Ovary (tissue), 10 donors: ENCODE measurements at places on chromosomes 16 and 17. TPM values are rescaled to one million over a fixed set of nuclear protein-coding genes. Genes with fewer than 3 reads are reported as not detected.

- no peaks in the 10 kb centered on the region for H3K4me1 ChIP-seq
- H3K27me3 ChIP-seq: no peaks in the 10 kb centered on the region
- no peak for DNase-seq
- no peak overlapping the region for H3K4me3 ChIP-seq
- H3K36me3 ChIP-seq: no peaks in the 10 kb centered on the region
- no peak overlapping the region for H3K27ac ChIP-seq
Measured at GRCh38 chr16:24114876-24115275, 141.3 kb upstream of the CACNG3 start.

DNA sequence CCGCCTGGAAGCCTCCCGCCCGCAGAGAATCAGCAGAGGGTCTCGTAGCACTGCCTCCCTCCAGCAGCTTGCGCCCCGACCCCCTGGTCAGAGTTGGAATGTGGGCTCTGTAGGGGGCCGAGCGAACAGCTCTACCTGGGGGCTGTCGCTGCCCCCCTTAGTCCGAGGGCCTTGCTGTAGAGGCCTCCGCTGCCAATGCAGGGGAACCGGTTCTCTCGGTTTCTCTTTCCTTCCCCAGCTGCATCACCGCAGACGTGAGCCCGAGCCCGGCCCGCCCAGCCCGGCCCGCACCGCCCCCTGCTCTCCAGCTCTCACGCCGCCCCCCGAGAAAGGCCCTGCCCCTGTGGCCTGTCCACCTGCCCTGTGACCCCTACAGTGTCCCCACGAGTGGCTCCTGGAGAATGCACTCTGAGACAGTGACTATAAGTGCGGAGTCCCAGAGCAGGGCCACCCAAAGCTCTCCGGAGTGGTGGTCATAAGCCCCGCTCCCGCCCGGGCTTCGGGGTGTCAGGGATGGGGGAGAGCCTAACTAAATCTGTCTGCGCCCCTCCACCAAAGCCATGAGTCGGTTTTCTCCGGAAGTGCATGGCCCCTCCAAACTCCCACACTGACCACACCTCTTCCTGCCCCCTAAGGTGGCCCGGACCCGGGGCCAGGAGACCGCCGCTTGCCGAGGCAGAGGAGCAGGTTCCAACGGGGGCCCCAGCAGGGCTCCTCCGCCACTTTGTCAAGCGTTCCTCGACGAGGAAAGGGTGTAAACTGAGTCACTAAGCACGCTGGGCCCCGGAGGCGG, 1.7 kb downstream of the ARHGAP27 start:
- H3K27me3 ChIP-seq: no peaks in the 10 kb centered on the region
- no peak overlapping the region for H3K27ac ChIP-seq
- H3K36me3 ChIP-seq: no peaks in the 10 kb centered on the region
- H3K4me3 ChIP-seq: peak overlapping the region; percentile 34
- DNase-seq: no peak

- no peaks in the 10 kb centered on the region for H3K36me3 ChIP-seq
- H3K27me3 ChIP-seq: no peaks in the 10 kb centered on the region
- H3K27ac ChIP-seq: no peak overlapping the region
- no peaks in the 10 kb centered on the region for H3K4me1 ChIP-seq
Measured at GRCh38 chr16:86959091-86959651, 358.0 kb downstream of the C16orf95 start.

- H3K27me3 ChIP-seq: no peaks in the 10 kb centered on the region
- no peaks in the 10 kb centered on the region for H3K4me1 ChIP-seq
- H3K27ac ChIP-seq: no peak overlapping the region
- H3K36me3 ChIP-seq: no peaks in the 10 kb centered on the region
- H3K4me3 ChIP-seq: no peak overlapping the region
Measured at GRCh38 chr17:16912021-16912962, 59.6 kb downstream of the TNFRSF13B start.

GRCh38 chr17:42783062-42783790, 2.8 kb downstream of the WNK4 start:
- H3K4me3 ChIP-seq: no peak overlapping the region
- H3K27ac ChIP-seq: no peak overlapping the region

GRCh38 chr16:73025856-73026210, 22.1 kb downstream of the ZFHX3 start:
- no peak for DNase-seq
- no peaks in the 10 kb centered on the region for H3K27me3 ChIP-seq
- no peak overlapping the region for H3K27ac ChIP-seq

DNA sequence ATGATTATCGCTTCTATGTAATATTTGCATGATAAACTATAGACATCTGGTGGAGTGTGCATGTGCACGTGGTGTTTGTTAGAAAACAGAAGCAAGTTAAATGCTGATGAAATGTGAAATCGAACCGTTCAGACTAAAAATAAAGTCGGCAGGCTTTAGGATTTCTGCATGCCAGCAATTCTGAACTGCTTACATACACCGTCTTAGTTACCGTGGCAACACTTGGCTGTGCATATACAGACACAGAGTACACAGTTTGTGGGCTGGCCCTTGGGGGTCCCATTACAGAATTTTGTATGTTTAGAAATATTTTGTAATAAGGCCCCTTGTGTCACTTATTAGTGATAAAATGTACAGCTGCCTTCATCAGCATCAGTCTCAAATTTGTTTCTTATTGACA, 605.5 kb downstream of the RBFOX1 start:
- no peaks in the 10 kb centered on the region for H3K4me1 ChIP-seq
- no peaks in the 10 kb centered on the region for H3K27me3 ChIP-seq
- H3K36me3 ChIP-seq: no peaks in the 10 kb centered on the region
- no peak overlapping the region for H3K27ac ChIP-seq
- H3K4me3 ChIP-seq: no peak overlapping the region

DNA sequence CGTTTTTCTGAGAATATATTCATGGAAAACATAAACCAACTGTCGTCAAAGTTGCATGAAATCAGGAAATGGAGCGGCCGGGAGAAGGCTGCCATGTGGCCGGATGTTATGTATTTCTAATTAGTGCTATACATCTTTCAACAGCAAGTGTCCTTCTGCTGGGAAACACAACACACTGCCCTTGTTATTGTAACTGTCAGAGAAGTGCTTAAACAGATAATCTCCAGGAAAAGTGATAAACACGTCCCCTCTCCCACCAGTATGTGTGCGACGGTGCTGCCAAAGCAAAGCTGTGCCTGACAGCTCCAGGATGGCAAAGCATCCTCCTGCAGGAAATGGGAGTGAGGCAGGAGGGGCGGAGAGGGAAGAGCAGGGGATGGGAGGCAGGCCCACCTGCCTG, 111.8 kb downstream of the SMG6 start:
- no peak overlapping the region for H3K27ac ChIP-seq
- DNase-seq: no peak
- H3K36me3 ChIP-seq: no peaks in the 10 kb centered on the region
- H3K27me3 ChIP-seq: no peaks in the 10 kb centered on the region

GRCh38 chr16:63925221-63925620, 1196.6 kb downstream of the CDH11 start:
- DNase-seq: no peak
- no peaks in the 10 kb centered on the region for H3K4me1 ChIP-seq
- H3K4me3 ChIP-seq: no peak overlapping the region
- no peaks in the 10 kb centered on the region for H3K36me3 ChIP-seq

DNA sequence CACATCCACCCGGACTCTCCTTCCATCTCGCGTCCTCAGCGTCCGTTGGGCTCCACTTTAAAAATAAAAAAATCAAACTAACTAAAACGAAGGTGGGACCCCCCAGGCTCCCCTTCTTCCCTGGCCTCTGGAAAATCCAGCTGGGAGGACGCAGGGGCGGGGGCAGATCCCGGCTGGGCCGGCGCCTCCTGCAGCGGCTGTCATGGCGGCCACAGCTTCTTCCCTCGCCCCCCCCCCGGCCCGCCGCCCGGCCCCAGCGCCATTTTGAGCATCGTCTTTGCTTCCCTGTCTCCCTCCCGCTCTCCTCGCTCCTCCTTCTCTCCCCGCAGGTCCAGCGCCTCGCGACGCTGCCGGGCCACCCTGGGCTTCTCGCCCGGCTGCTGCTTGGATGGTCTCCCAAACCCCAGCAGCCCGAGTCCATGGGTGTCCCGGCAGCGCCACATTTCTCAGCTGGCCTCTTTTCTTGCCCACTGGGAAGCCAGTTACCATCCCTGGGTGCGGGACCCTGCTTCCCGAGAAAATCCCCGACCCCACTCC, 3.3 kb downstream of the HOXB2 start:
- no peaks in the 10 kb centered on the region for H3K27me3 ChIP-seq
- H3K4me3 ChIP-seq: peak overlapping the region; percentile 54
- DNase-seq: peak; percentile 26
- no peaks in the 10 kb centered on the region for H3K36me3 ChIP-seq

The ASIC2 gene
- 0.57 TPM for total RNA-seq

The CLDN9 gene
- not detected for total RNA-seq

The NACA2 gene
- total RNA-seq: not detected
